COR-L47 (cell line): ENCODE measurements at places on chromosomes 6 and 20.

GRCh38 chr6:74752303-74752702 is 453.6 kb downstream of the COL12A1 start:
- DNase-seq, result no peak

GRCh38 chr20:57291003-57291402 is 24.6 kb upstream of the BMP7 start:
- DNase-seq, result no peak

GRCh38 chr6:168666170-168666569 is 225.2 kb downstream of the SMOC2 start:
- no peak for DNase-seq

DNA sequence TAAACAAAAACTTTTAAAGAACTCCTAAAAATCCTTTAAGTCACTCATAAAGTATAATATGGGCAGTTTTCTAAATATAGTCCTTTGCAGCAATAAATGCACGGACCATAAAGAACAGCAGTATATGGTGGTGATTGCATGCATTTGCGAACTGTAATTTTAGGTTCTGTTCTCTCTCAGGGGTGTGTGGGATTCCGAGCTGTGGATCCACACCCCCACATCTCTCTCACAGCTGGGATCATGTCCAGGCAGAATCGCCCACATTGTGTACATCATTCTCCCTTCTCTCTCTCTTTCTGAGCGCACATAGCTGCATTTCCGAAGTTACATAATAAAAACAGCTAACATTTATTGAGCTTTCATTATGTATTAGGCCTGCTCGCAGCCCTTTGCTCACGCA is 28.6 kb downstream of the SLC52A3 start:
- no peak for DNase-seq
